Heart right ventricle (tissue), 16 donors: ENCODE measurements at places on chromosomes 5 and 9. TPM values are rescaled to one million over a fixed set of nuclear protein-coding genes. Genes with fewer than 3 reads are reported as not detected.

KIAA0825 gene
- total RNA-seq = 1.7 TPM

OTULINL gene
- 1.1 TPM for total RNA-seq

DNA sequence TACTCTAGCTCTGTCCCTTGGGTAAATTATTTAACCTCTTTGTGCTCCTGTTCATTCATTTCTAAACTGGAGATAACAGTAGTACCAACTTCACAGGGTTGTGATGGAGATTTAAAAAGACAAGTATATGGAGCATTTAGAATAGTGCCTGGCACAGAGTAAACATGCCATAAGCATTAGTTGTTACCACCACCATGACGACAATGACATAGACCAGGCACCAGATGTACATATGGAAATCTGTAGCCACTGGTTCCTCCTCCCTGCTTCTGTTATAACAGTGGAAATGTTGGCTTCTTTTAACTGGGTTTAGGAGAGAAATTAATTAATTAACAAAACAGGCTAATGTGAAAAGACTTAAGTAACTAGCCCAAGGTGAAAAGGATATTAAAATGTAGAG lies 217.5 kb downstream of the DENND1A start:
- no peak for DNase-seq

DNA sequence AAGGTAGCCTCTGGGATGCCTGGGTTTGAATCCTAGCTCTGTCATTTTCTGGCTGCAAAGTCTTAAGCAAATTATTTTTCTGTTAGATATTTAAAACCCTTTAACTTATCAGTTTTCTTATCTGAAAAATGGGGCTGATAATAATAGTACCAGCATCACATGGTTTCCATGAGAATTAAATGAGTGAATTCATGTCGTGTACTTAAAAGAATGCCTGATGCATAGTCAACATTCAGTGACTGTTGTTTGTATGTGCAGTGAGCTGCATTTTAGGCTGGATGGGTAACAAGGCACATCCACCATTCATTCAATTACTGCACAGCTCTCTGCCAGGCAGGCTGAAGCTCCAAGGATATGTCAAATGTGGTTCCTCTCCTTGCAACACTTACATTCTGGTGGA lies 122.0 kb downstream of the PPP2R2B start:
- DNase-seq = no peak

GRCh38 chr5:58156361-58156760 lies 303.5 kb downstream of the PLK2 start:
- DNase-seq = no peak

DNA sequence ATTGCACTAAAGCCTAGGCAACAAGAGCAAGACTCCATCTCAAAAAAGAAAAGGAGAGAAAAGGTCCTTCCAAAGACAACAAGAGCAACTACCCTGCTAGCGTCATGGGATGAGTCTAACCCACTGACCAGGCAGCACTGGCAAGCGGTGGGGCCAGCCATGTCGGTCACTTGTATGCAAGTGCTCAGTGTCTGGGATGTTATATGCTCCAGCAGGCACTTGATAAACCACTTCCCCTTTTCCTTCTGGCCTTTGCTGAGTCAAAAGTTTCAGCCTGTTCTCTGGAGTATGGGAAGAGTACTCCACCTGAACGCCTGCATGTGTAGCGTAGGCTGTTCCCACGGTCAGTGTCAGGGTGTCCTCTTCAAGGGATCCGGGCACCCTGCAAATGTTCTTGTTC lies 9.2 kb upstream of the MXD3 start:
- no peak for DNase-seq
